Effector memory CD8-positive, alpha-beta T cell (primary cell): ENCODE measurements at places on chromosomes 11 and 22.

GRCh38 chr22:46349238-46349637 is 13.7 kb downstream of the TRMU start:
- no peak for DNase-seq

- no peak for DNase-seq
These were observed 12.6 kb downstream of the LRRC75B start for GRCh38 chr22:24580276-24580675.

DNA sequence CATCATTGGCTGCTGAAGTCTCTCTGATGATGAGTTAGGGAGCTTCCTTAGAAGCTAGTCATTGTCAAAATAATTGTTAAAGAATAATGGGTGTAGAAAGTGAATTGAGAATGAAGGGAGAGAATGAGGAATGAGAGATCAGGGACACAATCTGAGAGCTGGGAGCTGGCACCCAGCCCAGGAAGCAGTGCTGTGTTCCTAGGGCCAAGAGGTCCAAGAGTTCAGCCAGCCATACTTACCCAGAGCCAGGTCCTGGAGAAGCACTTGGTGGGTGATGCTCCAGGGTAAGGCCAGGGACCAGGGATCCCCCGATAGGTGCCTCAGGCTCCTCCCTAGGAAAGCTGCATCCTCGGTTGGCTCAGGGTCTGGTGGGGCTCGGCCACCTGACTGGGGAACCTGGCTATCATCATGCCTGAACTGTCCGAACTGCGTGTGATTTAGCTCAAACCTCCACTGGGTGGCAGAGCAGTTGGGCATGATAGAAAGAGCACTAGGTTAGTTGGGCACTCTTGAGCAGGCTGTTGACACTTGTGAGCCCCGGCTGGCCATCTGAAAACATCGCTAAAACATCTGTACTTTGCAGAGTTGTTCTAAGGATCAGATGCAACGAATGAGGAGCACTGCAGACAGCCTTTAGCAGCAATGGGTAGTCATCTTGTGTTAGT is 123.9 kb upstream of the NCAM1 start:
- no peak for DNase-seq

GRCh38 chr11:114746013-114746412 is 67.7 kb downstream of the NXPE2 start:
- DNase-seq: no peak

DNA sequence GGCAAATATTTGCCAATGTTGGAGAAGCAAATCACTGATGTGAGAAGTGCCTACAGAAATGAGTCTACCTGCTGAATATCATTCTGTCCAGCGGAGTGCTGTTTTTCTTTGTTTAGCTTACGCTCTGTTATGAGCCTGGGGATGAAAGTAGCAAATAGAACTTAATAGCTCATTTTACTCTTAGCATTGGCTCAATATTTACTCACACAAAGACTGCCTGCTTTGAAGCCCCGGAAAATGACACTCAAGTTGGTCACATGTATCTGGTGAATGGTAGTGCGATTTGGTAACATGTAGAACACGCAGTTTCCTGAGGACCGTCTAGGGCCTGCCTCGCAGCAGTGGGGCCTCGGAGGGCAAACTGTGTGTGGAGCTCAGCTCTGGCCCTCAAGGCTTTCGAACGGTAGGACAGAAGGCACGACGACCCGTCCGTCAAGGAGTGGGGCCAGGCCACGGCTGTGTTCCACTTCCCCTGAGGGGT is 38.9 kb downstream of the TBC1D22A start:
- DNase-seq: no peak

DNA sequence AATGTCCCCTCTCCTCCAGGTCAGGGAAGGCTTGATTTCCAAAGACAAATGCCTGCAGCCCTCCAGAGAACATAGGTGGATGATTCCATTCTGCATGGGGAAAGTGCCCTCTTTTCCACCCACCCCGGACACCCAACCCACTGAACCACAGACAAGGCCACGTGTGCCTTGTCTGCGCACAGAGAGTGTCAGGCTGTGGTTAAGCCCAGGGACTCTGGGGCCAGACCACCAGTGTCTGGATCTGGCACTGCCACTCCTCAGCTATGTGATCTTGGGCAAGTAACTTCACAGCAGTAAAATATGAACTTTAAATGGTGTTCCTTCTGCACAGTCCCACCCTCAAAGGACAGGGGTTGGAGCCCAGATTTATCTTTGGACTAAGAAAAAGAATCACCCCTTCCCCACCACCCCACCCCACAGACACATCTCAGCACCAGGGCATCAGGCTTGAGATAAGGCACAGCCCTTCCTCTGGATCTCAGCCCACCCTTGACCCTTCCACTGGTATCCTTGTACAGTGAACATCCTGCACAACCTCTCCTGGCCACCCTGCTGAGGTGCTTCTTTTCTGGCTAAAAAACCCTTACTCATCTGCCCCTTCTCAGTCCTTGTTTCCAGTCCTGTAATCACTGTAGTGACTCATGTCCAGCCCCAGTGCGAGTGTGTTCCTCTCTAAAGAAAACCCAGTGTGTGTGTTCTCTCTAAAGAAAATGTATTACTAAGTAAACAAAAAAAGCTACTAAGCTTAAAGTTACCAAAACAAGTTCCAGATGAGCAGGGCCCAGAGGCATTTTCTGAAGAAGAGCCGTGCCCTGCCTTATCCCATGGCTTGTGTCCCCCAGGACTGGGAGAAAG is 1.9 kb upstream of the PTGDR2 start:
- DNase-seq: no peak

DNA sequence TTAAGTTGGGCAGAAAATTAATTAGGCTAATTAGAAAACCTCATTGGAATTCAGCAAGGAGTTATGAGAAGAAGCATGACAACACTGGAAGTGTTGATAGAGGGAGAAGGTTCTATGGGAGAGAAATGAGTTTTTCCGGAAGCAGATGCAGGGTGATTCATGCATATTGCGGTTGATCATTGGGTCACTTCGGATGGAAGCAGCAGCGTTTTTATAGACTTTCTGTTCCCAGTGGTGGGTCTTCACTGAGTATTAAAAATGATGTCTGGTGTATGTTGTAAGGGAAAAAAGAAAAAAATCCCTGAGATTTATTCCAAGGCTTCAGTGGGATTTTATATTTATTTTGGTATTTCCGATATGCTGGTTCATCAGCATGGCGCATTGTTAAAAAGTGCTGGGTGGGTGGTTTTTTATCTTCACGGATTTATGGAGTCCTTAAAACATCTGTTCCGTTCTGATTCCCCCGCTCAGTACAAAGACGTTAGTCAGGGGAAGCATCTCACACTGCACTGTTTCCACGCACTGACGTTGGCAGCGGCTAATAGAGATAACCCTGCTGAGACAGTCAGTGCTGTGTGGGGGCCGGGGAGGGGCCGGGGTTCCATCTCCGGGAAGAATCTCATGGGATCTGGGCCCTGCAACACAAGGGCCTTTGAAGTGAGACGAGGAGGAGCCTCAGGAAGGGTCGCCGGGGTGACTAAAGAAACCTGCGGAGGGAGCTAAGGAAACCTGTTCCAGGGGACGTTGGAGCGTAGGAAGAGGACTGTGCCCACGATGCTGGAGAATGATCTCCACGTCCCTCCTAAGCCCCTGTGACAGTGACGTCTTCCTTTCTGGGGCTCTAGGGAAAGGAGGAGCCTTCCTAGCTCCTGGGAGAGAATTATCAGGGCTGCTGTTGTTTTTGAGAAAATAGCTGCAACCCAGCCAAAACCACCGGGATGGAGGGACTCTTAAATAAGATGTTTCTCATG is 390.0 kb downstream of the NTM start:
- no peak for DNase-seq
